IMR-90 (cell line): ENCODE measurements at places on chromosomes 2 and 18. TPM values are rescaled to one million over a fixed set of nuclear protein-coding genes. Genes with fewer than 3 reads are reported as not detected.

DNA sequence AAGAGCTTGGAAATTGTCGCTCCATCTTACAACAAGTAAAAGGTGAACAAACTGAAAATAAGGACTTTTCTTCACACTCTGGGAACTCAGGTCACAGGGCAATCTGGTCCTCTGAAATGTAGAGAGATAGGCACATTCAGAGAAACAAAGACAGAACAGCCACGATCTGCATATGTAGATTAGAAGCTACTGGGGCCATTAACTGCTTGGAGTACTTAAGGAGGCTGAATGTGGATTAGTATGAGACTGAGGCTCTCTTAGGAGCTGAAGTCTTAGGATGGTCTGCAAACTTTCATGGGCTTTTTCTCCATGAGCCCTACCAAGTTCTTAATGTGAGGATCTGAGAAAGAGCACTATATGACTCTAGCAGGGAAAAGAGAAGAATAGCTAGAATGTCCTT is 265.3 kb upstream of the NXPH2 start:
- no peak for DNase-seq

DNA sequence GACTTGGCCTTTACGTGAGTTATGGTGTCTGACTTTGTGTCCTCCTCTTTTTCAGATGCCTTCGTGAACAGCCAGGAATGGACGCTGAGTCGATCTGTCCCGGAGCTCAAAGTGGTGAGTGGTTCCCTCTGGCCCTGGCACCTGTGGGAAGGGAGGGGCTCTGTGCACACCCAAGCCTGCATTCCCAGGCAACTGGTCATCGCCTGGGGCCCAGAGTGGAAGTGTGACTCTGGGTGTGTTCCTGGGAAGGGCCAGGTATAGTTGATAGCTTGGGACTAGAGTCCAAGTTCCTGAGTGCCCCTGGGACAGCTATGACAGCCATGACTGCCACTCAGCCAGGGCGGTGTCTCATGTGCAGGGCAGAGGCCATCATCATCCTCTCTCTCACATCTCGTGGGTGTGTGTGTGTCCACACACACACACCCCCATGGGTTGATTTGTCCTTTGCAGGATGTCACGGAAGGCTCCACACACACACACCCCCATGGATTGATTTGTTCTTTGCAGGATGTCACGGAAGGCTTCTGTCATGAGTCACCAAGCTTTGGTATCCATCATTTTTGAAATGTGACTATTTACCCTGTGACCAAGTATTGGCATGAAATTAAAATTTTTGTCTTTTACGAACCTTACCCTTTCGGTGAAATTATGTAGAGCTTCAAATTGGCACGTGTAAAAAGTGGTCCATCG is 215.4 kb downstream of the AGAP1 start:
- DNase-seq: peak; percentile 29

DNA sequence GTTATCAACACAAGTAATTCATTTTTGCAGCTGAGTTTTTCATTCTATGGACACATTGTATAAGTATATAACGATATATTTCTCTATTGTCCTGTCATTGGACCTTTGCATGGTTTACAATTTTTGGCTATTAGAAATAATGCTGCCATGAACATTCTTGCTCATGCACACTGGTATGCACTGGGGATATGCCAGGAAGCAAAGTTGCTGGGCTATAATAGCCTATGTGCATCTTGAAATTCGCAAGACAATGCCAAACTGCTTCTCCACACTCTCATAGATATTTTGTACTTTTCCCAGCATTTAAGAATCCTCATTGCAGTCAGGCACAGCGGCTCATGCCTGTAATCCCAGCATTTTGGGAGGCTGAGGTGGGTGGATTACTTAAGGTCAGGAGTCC is 852.6 kb upstream of the ID2 start:
- peak; percentile 8 for DNase-seq

DNA sequence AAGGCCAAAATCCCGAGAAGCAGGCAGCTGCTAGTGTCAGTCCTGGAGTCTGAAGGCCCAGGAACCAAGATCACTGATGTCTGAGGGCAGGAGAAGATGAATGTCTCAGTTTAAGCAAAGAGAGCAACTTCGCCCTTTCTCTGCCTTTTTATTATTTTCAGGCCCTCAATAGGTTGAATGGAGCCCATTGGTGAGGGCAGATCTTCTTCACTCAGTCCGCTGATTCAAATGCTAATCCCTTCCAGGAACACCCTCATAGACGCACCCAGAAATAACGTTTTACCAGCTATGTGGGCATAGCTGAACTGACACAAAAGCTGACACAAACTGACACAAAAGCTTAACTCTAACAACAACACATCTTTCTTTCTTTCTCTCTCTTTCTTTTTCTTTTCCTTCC is 78.0 kb upstream of the KCNJ3 start:
- no peak for DNase-seq

DNA sequence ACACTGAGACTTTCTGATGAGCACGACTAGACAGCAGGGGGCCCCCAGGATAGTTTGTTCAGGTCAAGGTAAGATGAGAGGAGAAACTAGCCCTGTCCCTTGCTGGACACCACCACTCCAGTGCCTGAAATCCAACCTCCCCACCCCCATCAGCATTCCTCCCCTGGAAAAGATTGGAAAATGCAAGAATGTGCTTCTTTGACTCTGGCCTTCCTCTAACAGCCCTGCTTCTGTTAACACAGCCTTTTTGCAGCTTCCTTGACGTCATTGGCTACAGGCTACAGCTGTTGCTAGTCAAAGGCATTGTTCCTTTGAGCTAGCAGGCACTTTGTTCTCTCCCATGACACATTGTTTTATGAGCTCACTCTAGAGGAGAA is 20.1 kb upstream of the LTBP1 start:
- peak; percentile 93 for DNase-seq

Gene PFN4
- total RNA-seq: 0.28 and 0.36 TPM in 2 replicates

Gene GALNT13
- total RNA-seq: not detected in 2 replicates

- no peak for DNase-seq
Measured at GRCh38 chr18:74797577-74798151, 200.0 kb downstream of the ZNF407 start.

Gene TSPYL6
- total RNA-seq: not detected in 2 replicates

Gene FEV
- not detected in 2 replicates for total RNA-seq

DNA sequence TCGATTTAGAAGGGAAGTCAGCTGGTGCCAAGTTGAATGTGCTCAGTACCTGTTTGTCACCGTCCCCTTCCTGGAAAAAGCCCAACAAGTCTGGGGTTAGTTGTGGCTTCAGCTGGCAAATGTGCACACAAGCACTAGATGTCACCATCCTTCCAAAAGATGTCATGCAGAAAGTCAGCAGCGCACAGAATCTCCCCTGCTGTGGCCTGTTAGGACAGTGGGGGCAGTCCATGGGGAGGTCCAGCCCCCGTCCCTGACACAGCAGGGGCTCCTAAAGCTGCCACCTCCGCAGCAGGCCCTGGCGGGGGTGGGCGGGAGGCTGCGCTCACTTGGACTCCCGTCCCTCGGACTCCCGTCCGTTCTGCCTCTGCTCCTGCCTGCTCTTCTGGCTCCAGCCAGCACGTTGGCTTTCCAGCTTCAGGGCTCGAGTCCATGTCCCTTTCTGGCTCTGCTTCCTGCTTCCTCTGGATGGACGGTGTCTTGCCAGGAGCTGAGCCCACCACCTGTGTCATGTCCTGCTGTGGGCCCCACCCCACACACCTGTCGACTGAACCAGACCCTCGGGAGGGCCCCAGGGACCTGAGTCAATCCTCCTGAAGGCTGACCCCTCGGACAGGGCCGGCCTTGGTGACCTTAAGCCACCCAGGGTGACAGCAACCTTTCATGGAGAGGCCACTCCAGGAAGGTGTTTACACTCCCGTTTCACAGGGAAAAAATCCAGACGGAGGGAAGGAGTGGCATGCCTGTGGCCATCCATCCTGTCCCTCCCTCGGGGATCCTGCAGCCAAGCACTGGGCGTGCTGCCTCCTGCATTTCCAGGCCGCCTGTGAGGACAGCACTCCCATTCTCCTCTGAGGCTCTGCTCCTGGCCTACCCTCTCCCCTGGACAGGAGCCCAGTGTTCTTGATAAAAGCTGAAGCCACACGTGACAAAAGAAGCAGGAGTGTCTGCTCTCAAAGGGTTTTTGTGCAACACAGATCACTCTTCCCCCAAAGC is 8.5 kb downstream of the RAB17 start:
- peak; percentile 71 for DNase-seq

GRCh38 chr2:241990466-241990865 is 120.9 kb downstream of the RTP5 start:
- no peak for DNase-seq

Gene CD207
- not detected in 2 replicates for total RNA-seq

Gene AGXT
- total RNA-seq: not detected in 2 replicates

DNA sequence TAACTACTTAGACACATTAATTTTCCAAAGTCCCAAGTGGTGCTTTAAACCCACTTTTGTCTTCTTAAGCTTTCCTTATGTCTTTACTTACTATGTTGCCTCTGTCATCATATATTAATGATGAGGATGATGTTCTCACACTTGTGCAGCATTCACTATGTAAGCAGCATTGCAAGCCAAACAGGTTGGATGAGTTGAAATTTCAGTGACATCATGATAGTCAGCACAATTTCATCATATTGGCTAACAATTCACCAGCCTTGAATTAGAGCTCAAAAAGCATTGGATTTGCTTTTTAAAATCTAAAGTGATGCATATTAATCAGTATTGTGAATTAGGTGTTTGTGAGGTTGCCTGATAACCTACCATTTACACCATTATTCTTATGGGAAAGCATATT is 7.7 kb downstream of the APLF start:
- no peak for DNase-seq
